ENCODE measurements at places on chromosomes 2 and 18.

DNA sequence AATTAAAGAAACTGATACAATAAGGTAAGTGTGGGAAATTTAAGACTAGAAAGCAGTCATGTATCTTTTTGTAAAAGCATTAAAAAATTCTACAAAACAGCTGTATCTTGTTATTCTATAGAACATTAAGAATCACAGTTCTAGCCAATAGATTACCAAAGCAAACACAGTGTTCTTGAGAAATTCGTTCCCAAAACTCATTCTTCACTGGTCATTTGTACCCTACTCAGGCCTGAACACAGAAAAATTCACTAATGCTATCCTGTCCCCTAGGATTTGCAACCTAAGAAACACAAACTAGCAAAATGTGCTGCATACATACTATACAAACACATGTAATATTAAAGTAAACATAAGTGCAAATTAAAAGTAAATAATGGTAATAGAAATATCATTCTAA lies 29.1 kb downstream of the ERMN start:
- DNase-seq: no peak

- no peak for DNase-seq
Observed at GRCh38 chr18:9092665-9093064, 9.8 kb upstream of the NDUFV2 start.

DNA sequence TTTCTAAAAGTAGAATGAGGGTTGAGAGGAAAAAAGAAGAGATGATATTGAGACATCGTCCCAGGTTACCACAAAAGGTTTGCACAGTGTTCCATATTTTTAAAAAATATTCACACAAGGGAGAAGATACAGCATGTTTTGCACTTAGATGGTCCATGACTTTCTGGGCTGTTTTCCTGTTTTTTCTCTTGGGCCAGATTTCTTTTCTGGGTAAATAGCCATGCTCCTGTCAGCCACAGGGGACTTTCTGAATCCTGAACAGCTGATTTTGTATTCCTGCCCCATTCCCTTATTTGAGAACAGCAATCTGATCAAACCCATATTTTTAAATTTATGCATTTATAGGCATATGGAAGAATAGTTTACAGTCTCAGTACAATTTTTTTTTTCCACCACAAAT lies 185.9 kb upstream of the NRP2 start:
- no peak for DNase-seq

GRCh38 chr2:46416739-46417403 lies 62.5 kb upstream of the TMEM247 start:
- DNase-seq: no peak

DNA sequence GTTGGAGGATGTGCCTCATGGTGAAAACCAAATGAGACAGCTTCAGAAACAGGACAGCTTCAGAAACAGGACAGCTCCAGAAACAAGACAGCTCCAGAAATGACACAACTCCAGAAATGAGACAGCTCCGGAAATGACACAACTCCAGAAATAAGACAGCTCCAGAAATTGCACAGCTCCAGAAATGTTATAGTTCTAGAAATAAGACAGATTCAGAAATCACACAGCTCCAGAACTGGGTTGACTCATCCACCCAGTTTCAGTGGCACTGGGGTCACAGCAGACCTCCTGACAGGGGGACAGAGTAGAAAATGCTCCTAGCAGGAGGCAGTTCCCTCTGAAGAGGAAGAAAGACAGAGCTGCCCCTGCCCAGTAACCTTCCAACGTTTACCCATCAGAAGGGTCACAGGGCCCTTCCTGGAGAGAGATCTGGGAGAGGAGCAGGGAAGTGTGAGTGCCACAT lies 26.9 kb upstream of the COL6A3 start:
- no peak for DNase-seq

- no peak for DNase-seq
Observed at GRCh38 chr18:659597-659996, 2.1 kb downstream of the TYMS start.

DNA sequence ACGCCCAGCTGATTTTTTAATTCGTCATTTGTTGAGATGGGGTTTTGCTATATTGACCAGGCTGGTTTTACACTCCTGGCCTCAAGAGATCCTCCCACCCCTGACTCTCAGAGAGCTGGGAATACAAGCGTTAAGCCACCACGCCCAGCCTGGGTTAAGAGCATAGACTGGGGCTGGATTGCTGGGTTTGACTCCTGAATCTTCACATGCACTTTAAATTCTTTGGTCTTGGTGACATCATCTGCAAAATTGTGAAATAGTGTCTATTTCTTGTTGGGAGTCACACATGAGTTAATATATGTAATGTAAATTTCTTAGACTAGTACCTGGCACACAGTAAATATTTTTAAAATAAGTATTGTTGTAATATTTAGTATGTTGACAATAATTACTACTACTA lies 257.4 kb downstream of the DOK6 start:
- DNase-seq: no peak

DNA sequence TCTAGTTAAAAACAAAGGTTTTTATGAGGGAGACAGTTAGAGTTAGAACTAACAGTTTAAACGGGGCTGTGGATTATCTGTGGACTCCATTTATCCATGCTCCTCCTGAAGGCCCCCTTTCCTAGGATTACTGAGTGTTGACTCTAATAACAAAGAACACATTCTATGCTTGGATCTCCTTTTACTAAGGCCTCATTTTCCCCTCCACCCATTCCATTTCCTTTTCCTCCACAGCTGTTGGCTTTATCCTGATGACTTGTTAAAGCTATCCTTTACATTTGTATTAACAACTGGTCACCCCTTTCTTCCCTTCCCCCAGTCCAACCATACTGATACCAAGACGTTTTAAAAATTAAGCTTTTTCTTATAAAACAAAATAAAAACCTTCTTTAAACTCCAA lies 220.6 kb downstream of the SRBD1 start:
- DNase-seq: no peak

GRCh38 chr2:1804865-1805264 lies 60.5 kb upstream of the PXDN start:
- DNase-seq: no peak

DNA sequence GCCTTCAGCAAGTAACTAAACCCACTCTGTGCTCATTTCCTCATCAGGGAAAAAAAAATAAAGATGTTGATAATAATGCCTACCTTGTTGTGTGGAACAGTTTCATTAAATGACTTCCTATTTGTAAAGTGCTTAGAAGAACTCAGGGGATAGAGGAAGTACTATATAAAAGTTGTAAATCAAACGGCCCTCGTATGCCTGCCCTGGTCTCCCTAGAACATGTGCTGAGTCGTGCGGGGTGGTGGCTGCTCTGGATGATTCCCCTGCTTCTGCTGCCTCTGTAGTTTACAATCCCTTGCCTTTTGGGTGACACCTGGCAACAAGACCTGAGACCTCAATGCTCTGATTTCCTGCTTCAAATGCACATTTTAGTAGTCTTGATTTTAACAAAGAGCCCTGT lies 170.0 kb downstream of the CERS6 start:
- no peak for DNase-seq

- no peak for DNase-seq
Observed at GRCh38 chr2:28342081-28342967, 50.3 kb upstream of the FOSL2 start.

- peak; percentile 67 for DNase-seq
Observed at GRCh38 chr2:171416009-171416926, 17.5 kb downstream of the METTL8 start.

DNA sequence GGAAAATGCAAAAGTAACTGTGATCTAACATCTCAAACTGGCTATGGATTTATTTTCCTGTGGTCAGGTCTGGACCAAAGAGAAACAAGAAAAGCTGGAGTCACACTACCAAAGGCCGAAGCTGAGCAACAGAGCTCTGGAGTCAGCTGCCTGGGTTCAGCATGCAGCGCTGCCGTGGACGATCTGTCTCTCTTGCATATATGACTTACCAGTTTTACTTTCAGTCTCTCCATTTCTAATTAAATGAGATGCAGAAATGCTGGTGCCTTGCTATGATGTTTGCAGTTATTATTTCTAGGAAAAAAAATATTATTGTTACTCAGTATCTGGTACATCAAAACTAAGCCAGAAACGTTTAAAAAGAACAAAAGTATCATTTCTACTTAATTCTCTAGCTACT lies 813.2 kb downstream of the RNF144A start:
- no peak for DNase-seq

DNA sequence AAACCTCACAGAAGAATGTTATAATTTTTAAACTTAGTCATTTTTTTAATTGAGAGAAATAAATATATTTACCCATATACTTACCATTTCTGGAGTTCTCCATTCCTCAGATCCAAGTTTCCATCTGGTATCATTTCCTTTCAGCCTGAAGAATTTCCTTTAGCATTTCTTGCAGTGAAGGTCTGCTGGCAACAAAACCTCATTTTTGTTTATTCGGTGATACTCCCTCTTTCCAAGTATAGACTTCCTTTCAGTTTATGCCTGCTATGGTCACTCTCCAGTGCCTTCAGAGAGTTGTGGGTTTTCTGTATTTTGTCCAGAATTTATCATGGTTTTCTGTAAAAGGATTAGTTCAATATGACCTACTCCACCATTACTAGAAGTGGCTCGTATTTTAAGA lies 17.0 kb downstream of the WDPCP start:
- DNase-seq: no peak

DNA sequence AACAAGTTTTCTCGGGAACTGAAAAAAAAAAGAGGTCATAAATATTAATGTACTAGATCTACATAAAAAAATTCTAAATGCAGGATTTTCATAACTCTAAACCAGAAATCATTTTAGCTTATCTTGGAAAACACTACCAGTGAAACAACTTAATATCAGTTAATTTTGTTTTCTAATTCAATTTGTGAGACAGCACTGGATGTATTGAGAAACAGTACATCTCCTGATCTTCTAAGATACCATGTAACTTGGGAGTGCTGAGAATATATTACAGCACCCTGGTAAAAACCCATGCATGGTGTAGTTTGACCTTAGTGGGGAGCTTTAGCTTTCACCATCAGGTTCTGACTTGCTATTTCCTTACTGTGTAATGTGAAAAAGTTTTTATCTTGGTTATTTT lies 129.6 kb downstream of the NRXN1 start:
- no peak for DNase-seq

DNA sequence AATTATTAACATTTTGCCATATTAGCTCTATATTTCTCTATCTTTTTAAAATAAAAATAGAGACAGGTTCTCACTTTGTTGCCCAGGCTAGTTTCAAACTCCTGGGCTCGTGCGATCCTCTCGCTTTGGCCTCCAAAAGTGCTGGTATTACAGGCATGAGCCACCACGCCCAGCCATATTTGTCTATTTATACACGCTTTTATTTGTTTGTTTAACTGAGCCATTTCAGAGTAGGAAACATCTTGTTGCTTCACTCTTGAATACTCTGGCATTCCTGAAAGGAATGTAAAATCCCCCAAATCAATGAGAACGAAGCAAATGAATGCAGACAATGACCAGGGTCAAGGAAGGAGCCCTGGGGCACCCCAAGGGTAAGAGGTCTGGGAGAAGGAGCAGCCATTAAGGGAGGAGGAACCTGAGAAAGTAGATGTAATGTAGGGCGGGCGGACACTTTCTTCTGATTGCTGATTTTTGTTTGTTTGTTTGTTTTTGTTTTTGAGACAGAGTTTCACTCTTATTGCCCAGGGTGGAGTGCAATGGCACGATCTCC lies 31.7 kb upstream of the RAB1A start:
- DNase-seq: no peak

DNA sequence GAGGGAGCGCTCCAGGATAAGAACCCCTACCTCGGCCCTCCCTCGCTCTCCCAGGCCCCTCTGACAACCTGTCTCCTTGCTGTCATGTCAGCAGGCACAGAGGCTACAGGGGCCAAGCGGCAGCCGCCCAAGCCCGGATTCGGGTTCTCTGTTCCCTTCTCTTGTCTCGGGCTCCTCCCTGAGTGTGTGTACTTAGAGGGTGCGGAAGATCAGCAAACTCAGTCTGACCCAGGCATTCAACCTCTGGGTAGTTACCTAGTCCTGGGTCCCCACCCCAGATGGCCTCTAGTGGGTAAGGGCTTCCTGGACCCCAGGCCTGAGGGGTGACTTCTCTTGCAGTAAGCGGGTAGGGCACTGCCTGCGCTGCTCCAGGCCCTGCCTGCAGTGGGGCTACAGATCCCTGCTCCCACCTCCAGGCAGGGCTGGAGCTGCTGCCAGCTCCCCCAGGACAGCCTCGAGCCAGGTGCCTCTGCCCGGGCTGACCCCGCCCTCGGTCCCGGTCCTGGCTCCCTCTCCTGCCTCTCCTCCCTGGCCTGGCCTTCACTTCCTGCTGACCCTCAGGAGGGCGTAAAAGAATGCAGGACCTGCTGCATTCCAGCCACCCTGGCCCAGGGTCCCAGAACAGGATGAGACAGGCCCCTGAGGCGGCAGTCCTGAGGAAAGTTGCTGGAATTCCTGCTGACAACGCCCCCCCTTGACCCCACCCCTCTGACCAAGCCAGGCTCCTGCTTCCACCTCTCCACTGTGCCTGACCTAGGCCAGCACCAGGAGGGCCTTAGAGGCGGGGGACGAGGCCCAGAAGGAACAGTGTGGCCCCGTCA lies 22.0 kb downstream of the GPC1 start:
- no peak for DNase-seq

DNA sequence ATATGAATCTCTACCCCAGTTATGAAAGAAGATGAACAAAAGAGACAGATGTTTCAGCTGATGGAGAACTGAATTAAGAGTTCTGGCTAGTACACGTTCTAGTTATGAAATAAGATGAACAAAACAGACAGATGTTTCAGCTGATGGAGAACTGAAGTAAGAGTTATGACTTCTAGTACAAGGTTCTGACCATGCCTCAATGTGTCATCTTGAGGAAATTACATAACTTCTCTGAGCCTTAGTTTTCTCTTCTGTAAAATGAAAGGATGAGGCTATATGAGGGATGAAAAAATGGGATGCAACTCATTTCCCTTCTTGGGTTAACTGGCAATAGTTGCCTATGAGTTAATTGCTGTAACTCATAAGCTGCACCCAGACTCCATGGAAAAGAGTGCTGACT lies 92.9 kb upstream of the WDR75 start:
- no peak for DNase-seq

DNA sequence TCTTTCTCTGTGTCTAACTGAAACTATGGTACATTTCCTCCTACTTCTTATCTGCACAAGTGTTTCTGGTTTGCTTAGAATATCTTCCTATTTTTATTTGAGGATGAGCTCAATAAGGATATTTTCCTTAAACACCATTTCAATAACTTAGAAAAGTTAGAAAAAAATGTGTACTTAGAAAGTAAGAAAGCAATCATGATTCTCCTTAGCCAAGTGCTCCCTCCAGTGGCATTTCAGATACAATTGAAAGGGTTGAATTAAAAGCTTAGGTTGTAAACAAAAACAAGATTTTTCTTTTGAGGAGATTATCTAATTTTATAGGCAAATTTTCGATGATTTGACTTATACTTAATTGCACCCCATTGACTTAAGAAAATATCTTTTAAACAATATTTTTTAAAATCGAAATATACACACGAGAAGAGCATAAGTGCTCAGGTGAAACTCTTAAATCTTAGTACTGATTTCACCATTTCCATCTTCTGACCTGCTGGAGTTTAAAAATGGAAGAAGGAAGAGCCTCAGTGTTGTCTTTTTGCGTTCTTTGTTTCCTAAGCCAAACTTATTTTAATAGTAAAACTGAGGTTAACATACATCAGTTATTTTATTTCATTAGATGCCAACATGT lies 26.9 kb downstream of the C18orf63 start:
- peak; percentile 21 for DNase-seq

- DNase-seq: no peak
Observed at GRCh38 chr2:210722092-210722491, 165.7 kb downstream of the CPS1 start.

Measured in memory B cell (primary cell).